ENCODE measurements at places on chromosomes 4 and X. TPM values are rescaled to one million over a fixed set of nuclear protein-coding genes. Genes with fewer than 3 reads are reported as not detected.

GRCh38 chr4:28082686-28083390, 1222.2 kb downstream of the STIM2 start:
- no peaks in the 10 kb centered on the region for H3K36me3 ChIP-seq
- no peak overlapping the region for H3K4me3 ChIP-seq

The TBC1D8B gene
- total RNA-seq = 10.2 TPM

The MAGEA11 gene
- total RNA-seq = not detected

DNA sequence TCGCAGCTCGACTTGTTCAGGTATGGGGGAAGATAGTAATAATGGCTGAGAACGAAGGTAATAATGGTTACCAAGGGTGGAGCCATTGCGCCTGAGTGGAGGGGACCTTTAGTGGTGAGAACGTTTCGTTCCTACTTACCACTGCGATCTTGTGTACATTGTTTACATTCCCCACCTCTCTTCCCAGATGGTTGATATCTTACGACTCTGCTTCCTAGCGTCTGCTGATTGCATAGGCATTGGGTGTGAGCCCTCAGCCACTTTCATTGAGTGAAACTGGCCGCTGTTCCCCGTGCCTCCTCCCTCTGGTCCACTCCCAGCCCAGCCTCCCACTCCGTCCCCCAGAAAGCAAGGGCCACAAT, 850 bp downstream of the IGBP1 start:
- no peak for DNase-seq
- peak overlapping the region; percentile 65 for H3K4me3 ChIP-seq
- peak overlapping the region; percentile 89 for H3K27ac ChIP-seq

The KIAA1210 gene
- total RNA-seq = not detected

The USP26 gene
- not detected for total RNA-seq

DNA sequence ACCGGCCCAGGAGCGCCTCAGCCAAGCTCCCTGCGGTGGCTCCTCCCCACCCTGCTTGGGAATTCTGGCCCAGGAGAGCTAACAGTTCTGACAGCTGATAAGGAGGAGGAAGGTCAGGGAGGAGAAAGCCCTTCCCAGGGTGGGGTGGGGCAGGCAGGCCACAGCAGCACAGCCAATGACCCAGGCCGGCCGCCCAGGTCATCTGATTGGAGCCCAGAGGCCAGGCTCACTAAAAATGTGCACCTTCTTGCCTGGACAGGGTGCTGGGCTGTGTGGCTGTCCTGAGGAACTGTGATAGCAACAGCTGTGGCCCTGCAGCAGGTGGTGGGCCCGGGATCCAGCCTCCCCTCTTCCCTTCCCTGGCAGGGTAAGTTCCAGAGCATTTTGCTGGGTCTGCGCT, 17.2 kb upstream of the SH3TC1 start:
- H3K27ac ChIP-seq = no peak overlapping the region
- no peak overlapping the region for H3K4me3 ChIP-seq
- H3K36me3 ChIP-seq = no peaks in the 10 kb centered on the region

- no peaks in the 10 kb centered on the region for H3K36me3 ChIP-seq
- H3K4me1 ChIP-seq = no peaks in the 10 kb centered on the region
- no peak for DNase-seq
- H3K4me3 ChIP-seq = no peak overlapping the region
These were observed 230.0 kb downstream of the CCSER1 start for GRCh38 chr4:90357117-90357710.

DNA sequence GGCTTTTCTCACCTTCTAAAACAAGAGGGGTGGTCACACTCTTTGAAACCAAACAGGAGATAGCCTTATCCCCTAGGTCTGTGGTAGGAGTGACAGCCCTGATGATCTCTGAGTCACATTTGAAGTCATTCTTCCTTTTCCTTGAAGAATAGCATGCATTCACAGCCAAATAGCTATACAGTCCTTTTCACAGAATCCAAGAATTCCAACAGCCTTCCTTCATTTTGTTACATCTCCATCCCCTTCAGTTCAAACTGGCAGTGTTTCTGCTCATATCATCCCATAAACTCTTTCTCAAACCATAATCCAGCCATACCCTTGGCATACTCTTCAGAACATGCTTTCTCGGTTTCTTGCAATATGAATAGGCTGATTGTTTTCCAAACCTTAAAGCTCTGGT, 33.3 kb upstream of the TMEM184C start:
- no peaks in the 10 kb centered on the region for H3K27me3 ChIP-seq
- H3K4me3 ChIP-seq = no peak overlapping the region
- DNase-seq = no peak
- H3K4me1 ChIP-seq = no peaks in the 10 kb centered on the region

GRCh38 chr4:174859904-174860303, 30.9 kb upstream of the GLRA3 start:
- no peaks in the 10 kb centered on the region for H3K36me3 ChIP-seq
- DNase-seq = no peak
- H3K4me3 ChIP-seq = no peak overlapping the region
- H3K27me3 ChIP-seq = no peaks in the 10 kb centered on the region
- no peaks in the 10 kb centered on the region for H3K4me1 ChIP-seq

- no peak overlapping the region for H3K4me3 ChIP-seq
- peak overlapping the region; percentile 51 for H3K27ac ChIP-seq
- H3K4me1 ChIP-seq = peaks cover 22% of the 10 kb centered on the region
- H3K36me3 ChIP-seq = no peaks in the 10 kb centered on the region
These were observed 26.5 kb downstream of the GUCY1A1 start for GRCh38 chr4:155693015-155693663.

The CFAP99 gene
- 2.6 TPM for total RNA-seq

DNA sequence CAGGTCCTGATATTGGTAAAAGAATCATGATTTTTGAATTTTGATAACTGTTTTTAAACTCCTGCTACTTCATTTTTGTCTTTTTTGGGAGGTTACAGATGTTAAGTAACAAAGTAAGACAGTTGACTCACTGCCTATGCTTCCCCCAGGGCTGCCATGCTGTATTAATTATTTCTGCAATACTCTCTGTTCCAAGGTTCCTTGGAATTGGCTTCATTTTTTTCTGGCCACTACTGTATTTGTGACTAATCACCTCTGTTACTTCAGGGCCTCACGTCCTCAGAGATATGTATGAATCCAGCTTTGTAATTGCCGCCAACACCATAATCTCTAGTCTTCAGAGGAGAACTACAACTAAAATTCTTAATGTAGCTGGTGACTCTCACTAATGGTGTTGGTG, 1729.3 kb downstream of the C4orf33 start:
- H3K27me3 ChIP-seq = no peaks in the 10 kb centered on the region
- no peaks in the 10 kb centered on the region for H3K36me3 ChIP-seq
- no peak overlapping the region for H3K27ac ChIP-seq
- H3K4me3 ChIP-seq = no peak overlapping the region

All from left lung (tissue), 14 donors.